Activated CD4-positive, alpha-beta T cell treated with anti-CD3 and anti-CD28 coated beads, Interleukin-2, Interleukin-4, amounts not matched to agents 100 ng/mL and 50 ng/mL, durations not matched to agents 16 hours and 8 hours (primary cell): ENCODE measurements at places on chromosomes 2 and 18.

GRCh38 chr18:38444971-38445803 lies 879.6 kb upstream of the CELF4 start:
- DNase-seq, result no peak

- DNase-seq, result no peak
These were observed 46.9 kb upstream of the SMAD7 start for GRCh38 chr18:48997681-48997984.

- DNase-seq, result no peak
These were observed 139.8 kb upstream of the NCK2 start for GRCh38 chr2:105604938-105605337.

DNA sequence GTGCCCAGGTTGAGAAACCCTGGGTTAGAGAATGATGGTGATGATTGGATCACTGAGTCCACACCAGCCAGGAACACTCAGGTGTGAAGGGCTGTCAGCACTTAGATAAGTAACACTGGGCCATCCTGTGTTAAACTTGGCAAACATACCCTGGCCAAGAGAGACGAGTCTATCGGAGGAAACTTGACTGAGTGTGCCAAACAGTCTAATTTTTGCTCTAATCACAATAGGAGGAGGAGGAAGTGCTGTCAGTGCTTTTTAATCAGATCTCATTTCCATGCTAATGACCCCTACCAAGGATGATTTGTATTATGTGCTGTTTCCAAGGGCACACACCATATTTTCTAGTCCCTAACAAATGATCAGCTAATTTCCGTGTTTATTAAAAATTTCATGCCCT lies 63.8 kb upstream of the SEC11C start:
- no peak for DNase-seq

- no peak for DNase-seq
These were observed 124.2 kb downstream of the FSIP2 start for GRCh38 chr2:185862657-185863398.
